CD8-positive, alpha-beta memory T cell (primary cell): ENCODE measurements at places on chromosomes 2 and 18. TPM values are rescaled to one million over a fixed set of nuclear protein-coding genes. Genes with fewer than 3 reads are reported as not detected.
A peak's percentile ranks its signal among the peaks of the same experiment; 100 is the strongest.

DNA sequence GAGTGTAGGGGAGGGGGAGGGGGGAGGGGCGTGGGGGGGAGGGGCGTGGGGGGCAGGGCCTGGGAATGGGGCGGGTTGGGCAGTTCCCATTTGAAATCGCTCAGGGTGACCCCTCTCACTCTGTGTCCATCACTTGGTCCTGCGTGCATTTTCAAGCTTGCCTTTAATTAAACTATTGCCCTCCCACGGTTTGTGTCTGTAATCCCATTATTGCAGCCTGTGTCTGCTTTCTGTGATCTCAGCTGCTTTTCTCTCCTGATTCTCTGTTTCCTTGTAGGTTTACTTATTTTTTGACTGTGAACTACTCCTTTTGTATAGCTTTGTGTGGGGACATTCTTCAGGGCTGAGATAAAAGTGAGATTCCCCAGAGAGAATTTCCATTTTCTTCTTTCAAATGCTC lies 1.3 kb downstream of the DCDC2C start:
- no peak for DNase-seq

DNA sequence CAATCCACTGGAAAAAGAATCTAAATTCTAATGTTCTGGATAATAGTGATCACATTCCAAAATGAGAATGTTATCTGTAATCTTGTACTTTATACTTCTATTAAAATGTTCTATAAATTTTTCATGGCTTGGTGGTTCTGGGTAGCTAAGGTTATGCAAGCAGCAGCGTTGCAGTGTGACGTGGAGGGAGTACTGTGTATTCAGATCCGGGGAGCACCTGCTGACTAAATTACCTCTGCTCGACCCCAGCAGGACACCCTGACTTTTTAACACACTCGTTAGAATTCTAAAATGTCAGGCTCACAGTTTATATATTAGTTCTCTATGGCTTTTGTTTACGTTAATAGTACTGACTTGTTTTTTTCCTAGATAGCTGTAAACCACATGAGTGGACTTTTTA lies 13.0 kb downstream of the ATIC start:
- DNase-seq = no peak

Gene NT5DC4
- not detected for polyA plus RNA-seq

DNA sequence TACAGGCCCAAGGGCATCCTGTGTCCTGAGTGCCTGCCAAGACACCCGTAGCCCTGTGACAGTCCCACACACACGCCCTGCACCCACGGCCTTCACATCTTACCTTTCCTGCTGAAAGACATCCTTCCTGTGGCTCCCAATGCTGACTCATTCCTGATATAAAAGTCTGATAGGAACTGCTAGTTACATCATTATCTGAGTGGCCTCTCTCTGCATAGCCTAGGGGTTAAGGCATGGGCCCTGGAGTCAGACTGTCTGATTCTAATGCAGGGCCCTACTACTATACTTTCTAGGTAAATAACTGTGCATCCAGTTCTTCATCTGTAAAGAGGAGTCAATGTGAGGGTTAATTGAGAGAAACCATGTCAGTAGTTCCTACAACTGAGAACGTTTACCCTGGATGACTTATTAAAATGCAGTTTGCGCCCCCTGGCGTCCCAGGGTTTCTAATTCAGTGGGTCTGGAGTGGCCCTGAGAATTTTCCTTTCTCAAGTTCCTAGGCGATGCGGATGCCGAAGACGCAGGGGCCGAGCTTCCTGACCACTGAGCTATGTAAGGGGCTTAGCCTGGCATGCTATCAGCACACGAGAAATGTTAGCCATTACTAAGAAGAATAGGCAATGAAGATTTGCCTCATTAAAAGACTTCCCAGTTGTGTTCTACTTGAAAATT lies 6.0 kb upstream of the GPR45 start:
- peak; percentile 12 for DNase-seq

DNA sequence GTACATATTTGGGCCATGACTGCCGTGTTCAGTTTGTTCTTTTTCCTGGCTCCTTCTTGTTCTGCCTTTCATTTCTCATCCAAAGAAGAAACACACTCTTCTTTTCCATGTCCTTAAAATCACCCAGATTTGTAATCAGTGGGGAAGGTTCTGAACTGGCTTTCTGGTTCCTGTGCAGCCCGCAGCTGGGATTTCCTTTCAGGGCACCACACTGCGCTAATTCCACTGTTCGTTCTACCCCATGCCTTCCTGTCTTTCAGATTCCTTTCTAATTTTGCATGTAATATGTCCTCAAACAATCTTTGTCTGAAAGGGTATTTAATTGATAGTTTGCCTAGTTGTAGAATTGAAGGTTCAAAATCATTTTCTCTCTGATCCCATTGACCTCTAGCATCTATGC lies 94.1 kb downstream of the HS1BP3 start:
- no peak for DNase-seq
